ENCODE measurements at places on chromosomes 6 and 20.
A peak's percentile ranks its signal among the peaks of the same experiment; 100 is the strongest.

GRCh38 chr6:27742833-27743573 is 169.2 kb downstream of the OR2B2 start:
- DNase-seq = no peak

- peak; percentile 87 for DNase-seq
Measured at GRCh38 chr6:26234421-26235301, 130.3 kb upstream of the BTN3A2 start.

- DNase-seq = no peak
Measured at GRCh38 chr20:8255945-8256632, 124.0 kb downstream of the PLCB1 start.

DNA sequence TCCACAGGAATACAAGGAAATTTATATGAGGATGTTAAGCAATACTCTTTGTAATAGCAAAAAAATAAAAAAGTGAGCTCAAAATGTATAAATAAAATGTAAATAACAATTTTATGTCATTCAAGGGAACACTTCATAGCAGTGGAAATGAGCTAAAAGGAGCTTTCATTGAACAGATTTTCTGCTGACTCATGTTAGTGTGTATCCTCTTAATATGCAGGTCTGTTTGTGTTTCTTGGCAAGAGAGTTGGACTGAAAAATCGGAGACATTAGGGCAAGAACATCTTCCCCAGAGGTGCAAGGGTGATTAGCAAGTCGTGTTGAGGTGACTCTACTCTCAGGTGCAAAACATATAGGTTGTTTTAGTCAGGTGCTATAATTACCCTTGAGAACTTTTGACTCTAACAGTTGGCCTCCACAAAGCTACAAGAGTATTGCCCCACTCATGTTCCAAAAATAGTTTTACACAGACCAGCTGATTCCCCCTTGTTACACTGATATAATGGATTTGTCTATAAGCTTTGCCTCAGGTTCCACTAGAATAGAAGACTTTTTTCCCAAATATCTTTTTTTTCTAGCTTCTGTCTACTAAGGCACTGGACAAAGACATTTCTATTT is 702.9 kb downstream of the TENT5A start:
- no peak for DNase-seq

- DNase-seq = no peak
Measured at GRCh38 chr6:148069256-148069655, 273.4 kb upstream of the SASH1 start.

- DNase-seq = no peak
Measured at GRCh38 chr6:75077701-75078100, 128.2 kb downstream of the COL12A1 start.

DNA sequence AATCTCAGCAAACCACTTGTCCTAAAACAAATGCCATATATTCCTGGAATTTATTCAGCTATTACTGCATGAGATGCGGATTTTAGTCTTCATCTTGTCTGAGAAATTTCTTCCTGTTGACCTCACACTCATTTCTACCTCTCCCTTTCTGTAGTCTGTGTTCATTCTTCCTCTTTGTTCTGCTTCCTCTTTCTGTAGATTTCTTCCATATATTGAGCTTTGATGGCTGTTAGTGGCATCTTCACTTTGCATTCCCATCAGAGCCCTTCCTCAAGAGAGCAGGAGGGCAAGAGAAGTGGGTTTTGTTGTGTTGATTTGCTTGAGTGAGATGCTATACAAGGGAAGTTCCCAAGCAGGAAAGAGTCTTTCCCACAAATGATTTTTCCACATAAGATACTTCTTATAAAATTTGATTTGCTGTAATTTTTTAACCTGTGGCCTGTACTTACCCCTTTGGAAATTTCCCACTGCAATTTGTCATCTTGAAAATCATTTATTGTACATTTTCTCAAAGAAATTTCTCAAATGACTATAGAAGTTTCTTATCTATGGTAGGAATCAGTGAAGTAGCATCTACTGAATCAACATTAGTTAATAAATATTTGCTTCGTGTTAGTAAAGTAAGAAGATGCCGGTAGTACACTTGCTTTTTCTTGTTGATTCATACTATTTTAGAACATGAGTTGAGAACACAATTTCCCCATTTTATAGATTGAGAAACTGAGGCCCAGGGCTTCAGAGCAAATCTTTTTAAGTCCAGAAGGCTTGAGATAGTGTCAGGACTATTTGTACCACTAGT is 43.8 kb downstream of the MAP3K4 start:
- DNase-seq = no peak

GRCh38 chr20:63957004-63957689 is 931 bp upstream of the UCKL1 start:
- peak; percentile 58 for DNase-seq

- no peak for DNase-seq
Measured at GRCh38 chr6:47917202-47917601, 135.4 kb downstream of the OPN5 start.

GRCh38 chr20:1998715-1999114 is 4.9 kb upstream of the PDYN start:
- no peak for DNase-seq

DNA sequence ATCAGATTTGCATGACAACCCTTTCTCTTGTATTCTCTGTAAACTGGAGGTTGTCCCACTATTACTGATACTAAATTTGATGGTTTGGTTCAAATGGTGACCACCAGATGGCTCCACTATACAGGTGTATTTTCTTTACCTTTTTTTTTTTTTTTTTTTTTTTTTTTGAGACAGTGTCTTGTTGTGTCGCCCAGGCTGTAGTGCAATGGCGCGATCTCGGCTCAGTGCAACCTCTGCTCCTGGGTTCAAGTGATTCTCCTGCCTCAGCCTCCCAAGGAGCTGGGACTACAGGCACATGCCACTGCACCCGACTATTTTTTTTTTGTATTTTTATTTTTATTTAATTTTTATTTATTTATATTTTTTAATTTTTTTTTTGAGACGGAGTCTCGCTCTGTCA is 6.6 kb upstream of the WTAP start:
- DNase-seq = peak; percentile 78

DNA sequence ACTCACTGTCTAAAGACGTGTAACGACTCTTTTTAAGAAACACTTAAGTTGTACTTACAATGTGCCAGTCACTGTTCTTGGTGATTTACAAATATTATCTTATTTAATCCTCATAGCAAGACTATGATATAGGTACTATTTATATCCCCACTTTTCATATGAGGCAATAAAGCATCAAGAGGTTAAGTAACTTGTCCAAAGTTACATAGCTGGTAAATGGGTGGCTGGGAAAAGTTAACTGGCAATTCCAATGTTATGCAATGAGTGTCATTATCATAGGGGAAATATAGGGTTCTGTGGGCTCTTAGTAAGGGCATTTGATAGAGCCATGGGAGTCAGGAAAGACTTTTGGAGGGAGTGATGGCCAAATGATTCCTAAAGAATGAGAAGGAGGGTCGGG is 21.4 kb upstream of the RIPOR2 start:
- DNase-seq = no peak

- DNase-seq = no peak
Measured at GRCh38 chr6:136228814-136229213, 21.3 kb downstream of the MTFR2 start.

- no peak for DNase-seq
Measured at GRCh38 chr6:32086661-32087573, 22.2 kb downstream of the TNXB start.

- DNase-seq = no peak
Measured at GRCh38 chr6:104601131-104601651, 258.5 kb downstream of the HACE1 start.

GRCh38 chr20:40680161-40680959 is 8.7 kb downstream of the MAFB start:
- DNase-seq = no peak

DNA sequence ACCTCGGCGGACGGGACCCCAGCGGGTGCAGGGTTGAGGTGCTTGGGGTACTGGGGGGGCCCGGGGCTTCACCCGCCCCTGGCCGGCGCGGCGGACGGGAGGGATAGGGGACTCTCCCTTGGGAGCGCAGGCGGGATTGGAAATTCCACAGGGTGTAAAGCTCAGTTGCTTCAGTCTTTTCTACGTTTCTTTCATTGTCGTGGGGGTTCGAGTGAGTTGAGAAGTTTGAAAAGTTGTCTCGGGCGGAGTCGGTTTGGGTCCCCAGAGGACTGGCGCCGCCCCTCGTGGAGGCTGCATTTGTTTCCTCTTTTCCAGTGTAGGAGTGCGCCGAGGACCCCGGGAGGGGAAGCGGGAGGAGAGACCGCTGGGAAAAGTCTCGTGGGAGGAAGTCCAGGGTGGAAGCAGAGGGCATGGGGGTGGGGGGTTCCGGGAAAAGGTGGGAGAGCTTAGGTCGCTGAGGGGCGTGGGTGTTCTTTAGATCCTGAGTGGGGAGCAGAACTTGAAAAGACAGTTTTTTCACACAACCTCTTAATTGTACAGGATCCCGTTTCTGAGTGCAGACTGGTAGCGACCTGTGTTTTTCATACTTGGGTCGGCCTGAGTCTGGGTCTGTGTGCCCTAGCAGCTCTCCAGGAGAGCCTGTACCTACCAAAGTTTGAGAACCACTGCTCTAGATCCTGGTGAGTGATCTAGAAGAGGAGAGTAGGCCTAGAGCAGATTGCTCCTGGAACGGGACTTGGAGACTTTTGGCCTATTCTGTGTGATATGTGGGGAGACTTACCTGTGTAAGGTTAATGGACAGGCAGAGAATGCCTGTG is 495 bp downstream of the FAM83B start:
- DNase-seq = no peak
